ENCODE measurements at places on chromosomes 1 and 21.
A peak's percentile ranks its signal among the peaks of the same experiment; 100 is the strongest.

GRCh38 chr1:76864383-76864782 is 2.9 kb upstream of the ST6GALNAC5 start:
- DNase-seq: no peak

DNA sequence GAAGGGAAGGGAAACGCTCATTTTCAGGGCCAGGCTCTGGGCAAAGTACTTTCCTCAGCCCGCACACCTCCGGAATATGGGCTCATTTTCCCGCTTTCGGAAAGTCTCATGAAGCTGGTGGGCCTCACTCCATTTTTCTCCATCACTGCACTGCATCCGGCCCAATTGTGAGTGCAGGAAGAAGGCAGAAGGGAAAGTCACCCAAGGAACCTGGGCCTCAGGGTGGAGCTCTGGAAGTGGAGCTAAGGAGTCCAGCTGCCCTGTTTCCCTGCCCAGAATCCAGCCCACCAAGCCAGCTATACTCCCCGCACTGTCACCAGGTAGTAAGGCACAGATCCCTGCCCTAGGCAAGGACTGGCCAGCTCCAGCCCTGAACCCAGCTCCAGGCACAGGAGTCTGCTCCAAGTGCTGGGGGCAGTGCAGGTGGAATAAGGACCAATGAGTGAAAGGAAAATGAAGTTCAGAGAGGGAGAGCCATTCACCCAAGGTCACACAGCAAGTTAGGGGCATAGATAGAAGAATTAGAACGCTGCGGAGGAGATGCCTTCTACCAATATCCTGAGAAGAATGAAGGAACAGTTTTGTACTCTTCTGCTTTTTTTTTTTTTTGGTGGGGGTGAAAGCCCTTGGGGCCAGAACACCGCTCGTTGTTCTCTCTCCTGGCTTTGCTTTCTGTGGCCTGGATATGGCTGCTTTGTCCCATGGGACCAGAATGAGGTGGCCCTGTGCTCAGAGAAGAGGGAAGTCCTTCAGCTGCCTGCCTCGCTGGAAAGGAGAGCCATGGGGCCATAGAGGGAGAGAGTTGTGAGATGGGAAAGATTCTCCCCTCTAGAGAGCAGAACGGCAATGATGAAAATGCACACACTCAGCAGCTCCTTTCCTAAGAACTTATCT is 10.0 kb downstream of the LRP8 start:
- no peak for DNase-seq

DNA sequence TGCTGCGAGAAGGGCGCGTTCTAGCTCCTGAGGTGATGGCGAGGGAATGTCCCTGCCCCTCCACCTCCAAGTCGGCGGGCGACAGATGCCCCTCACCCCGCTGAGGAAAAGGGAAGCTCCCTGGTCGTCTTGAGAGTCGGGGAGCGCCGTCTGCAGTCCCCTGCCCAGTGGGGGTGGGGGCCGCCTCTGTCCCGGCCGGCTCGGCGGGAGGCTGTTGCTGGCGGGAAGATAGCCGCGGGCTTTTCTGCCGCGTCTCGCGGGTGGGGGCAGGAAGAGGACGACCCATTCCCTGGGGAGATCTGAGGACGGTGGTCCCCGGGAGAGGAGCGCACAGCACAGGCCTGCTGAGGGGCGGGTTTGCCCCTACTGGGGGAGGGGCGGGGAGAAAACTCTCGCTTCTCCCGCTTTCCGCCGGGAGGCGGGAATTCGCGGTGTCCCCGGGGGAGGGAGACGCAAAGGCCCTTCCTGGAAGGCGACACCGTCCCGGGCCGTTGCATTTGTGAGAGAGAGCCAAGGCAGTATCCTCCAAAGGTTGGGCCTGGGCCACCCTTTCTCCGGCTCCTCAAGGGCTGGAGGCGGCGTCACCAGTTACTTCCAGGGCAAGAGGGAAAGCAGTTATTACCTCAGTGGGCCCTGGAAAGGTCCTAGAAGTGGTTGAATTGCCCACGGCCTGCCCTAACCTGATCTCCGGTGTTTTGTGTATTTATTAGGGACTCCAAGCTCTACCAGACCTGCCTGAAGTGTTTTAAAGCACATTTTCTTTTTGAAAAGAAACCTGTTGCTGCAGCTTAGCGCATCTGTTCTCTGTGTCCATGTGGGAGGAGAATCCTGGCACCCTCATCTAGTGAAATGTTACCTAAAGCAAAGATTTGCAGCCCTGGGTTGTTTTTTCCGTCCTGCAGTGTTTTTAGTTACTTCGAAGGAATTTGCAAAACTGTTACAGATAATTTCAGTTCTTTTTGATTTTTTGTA is 648 bp downstream of the S100PBP start:
- peak; percentile 34 for DNase-seq

- peak; percentile 72 for DNase-seq
These were observed 23.5 kb downstream of the MTARC1 start for GRCh38 chr1:220810179-220810653.

- no peak for DNase-seq
These were observed 66.1 kb upstream of the PLA2G4A start for GRCh38 chr1:186762653-186763052.

DNA sequence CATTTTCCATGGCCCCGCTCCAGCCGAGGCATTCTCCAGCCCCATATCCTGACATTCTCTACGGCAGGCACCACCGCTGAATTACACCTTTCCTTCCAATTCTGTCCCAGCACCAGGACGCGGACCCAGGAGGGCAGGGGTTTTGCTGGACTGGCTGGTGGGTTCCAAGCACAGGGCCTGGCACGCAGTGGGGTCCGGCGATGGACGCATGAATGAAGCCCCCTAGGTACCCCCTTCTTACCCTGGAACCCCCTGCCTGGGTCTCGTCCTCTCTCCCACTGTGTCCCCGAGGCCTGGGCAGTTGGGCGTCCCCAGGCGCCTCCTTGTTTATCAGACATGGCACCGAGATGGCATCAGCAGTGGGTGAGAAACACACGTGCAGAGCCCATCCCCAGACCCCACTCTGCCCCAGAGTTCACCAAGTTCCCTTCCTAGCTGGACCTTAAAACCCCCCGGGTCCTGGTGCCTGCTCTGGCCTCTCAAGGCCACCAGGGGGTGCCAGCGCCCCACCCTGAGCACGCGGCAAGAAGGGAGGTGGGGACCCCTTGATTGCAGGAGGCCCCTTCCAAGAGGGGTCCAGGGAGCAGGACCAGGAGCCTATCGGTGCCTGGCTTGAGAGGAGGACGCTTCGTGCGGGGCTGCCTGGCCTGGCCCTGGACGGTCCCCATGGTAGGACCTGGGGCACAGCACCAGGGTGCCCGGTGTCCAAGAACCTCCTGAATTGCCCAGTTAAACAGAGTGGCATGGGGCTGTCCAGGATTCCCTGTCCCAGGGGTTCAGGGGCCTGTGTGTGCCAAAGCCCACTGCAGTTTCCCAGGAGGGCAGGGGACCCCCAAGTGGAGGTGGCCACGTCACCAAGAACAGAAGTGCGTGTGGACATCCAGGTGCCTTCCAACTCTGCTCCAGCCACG is 46.1 kb downstream of the MEGF6 start:
- DNase-seq: peak; percentile 14

DNA sequence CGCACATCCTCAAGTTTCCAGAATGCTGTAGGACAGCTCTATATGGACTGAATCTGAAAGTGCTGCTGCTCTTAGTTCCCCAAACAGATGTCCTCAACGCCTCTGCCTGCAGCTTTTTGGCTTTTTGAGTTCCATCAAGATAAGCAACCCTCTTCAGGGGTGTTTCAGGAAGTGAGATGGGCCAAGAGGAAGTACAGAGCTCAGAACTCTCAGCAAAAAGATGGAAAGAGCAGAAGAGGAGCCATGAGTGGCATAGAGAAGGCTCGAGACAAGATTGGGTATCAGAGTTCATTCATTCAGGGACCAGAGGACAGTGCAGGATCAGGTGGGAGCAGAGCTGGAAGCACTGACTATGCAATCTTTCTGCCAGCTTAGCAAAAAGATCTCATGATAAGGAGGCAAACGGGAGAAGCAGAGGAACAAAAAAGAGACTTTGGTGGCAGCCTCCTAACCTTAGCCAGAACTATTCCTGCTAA is at the start of the genes ADORA3 and TMIGD3:
ADORA3 (minus strand) TSS at position 49 of the 476 bp plus-strand sequence. CDS start 279 bp downstream, outside the sequence.
TMIGD3 (minus strand) TSS at position 49 of the 476 bp plus-strand sequence. CDS start 279 bp downstream, outside the sequence.
- DNase-seq: no peak

DNA sequence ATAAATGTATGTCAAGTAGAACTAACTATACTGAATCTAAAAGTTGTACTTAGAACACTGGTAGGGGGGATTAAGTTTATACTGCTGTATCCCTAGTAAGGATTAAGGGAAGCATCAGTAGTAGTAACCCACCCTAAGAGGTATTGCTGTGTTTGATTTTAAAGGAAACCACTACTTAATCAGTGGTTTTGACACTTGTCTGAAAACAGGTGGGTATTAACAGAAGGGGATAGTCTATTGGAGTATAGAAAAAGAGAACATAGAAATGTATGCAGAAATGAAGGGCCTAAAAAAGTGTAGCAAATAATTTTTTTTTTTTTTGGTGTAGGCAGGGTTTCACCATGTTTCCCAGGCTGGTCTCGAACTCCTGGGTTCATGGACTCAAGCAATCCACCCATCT is 2.2 kb downstream of the MIGA1 start:
- no peak for DNase-seq

DNA sequence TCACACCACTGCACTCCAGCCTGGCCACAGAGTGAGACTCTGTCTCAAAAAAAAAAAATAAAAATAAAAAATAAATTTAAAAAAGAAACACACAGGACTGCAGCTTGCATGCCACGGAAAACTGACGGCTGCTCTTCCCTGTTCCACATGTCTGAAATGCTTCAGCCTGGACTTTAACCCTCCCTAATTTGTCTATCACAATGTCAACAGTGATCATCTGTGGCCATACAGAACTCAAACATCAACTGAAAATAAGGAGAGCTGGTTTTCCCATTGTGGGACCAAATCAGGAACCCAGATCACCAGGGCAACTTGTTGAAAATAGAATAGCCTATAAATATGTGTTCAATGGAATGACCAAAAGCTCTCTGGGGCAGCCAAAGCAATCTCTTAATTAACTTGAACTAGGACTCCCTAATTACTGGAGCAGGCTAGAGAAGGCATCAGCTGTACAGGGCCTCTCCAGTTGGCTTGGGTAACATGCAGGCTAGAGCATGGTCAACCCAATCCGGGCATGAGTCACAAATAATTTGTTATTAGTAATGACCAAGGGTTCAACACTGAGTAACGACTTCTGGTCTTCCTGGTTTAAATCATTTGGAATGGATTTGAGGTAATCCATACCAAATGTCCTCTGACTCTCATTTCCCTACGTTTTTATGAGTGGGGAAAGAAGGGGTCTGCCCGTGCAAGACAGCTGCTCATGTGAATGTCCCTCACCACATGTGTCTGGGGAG is 62.7 kb upstream of the KAZN start:
- DNase-seq: no peak

- DNase-seq: no peak
These were observed 69.7 kb upstream of the USP24 start for GRCh38 chr1:55284856-55285255.

DNA sequence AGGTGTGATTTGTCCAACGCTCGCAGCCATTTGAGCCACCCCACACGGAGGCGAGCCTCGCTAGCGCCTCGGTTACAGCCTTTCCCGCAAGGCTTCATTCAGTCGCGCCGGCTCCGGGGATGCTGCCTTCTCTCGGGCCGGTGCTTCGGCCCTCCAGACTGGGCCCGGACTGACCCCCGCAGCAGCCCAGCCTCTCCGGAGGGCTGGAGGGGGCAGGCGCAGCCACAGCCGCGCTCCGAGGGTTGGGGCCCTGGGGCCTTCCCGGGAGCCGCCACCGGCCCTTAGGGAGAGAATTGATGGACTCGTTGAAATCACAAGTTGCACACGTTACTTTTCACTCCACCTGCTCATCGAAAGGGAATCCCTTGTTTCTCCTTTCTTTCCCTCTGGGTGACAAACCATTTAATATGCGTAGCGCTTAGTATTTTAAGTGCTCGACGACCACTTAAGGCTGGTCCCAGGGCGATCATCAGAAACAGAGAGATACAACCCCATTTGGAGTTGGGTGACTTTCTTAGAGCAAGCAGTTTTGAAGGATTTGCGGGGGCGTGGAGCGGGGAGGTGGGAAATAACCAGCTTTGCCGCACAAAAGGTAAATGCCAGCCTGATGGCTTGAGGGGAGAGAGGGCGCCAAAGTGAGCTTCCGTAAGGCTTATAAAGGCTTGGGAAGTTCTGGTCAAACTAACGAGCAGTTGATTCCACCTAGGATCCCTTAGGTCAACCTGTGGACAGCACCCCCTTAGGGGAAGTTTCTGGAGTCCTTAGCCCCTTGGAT is 24.6 kb upstream of the ENAH start:
- no peak for DNase-seq

GRCh38 chr1:242225767-242226573 is 227.1 kb upstream of the MAP1LC3C start:
- DNase-seq: no peak

GRCh38 chr1:182620924-182621585 is 16.9 kb upstream of the RGS16 start:
- no peak for DNase-seq

DNA sequence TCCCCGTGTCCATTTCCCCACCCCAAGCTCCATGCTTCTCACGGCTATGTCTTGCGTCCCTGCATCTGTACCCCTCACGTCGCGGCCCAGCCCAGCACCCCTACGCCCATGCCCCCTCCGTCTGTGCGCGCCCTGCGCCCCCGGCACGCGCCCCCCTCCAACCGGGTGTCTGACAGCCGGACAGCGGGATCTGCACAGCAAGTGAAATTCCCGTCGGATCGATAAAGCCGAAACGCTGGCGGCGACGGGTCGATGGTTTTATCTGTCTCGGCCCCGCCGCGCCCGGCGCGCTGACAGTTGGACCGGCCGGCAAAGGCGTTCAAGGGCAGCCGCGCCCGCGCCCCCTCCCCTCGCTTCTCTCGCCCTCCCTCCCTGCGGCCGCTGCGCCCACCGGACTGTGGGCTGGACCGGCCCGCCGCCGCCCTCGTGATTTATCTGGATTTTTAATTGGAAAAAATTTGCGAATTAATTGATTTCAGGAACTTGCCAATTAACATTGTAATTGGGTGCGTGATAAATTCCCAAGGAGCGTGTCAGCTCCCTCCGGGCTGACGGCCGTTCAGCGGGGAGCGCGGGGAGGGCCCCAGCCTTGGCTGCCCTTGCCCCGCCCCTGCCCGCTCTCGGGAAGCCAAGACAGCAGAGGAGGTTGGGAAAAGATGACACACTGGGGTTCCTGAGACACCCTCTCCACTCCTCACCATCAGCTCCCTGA is 57.1 kb downstream of the TMEM53 start:
- no peak for DNase-seq

- peak; percentile 25 for DNase-seq
These were observed 111.9 kb upstream of the L1TD1 start for GRCh38 chr1:62082456-62083363.

DNA sequence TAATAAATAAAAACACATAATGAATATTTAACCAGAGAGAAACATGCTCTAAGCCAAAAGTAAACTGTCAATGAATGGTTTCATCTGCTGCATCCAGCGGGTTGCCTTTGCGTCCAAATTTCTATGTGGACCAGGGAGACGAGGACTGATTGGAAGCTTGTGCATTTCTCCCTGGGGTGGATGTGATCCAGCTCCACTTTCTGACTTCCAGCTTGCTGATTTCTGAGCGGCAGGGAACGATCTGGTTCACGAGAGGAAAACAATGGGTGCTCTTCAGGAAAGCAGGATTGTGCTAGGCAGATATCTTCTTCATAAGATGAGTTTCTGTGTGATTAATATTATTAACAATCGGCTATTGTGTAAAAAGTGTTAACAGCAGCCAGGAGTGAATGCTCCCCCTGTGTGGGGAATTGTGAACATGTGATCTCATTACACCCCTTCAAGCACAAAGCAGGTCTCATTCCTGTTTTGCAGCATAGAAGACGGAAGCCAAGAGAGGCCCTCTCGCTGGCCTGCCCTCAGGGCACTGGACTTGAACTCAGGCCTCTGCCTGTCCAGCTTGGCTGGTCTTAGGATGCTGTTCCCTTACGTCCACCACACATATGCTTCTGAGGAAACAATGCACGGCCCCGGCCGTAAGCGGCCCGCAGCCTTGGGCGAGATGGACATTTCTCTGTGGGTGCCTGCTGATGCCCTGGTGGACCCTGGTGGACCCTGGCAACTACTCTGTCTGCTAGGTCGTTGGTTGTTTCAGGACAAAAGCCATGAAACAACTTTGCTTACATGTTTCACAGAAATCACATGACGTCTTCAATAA is 183.4 kb upstream of the C1orf174 start:
- no peak for DNase-seq

Measured in stimulated activated CD4-positive, alpha-beta T cell treated with anti-CD3 and anti-CD28 coated beads, Interleukin-1b, Interleukin-23, amount 100 ng/mL, for 48 hours (primary cell).